ENCODE measurements at places on chromosomes 11 and 22.

- DNase-seq: no peak
Observed at GRCh38 chr11:15045891-15046290, 27.5 kb upstream of the CALCB start.

DNA sequence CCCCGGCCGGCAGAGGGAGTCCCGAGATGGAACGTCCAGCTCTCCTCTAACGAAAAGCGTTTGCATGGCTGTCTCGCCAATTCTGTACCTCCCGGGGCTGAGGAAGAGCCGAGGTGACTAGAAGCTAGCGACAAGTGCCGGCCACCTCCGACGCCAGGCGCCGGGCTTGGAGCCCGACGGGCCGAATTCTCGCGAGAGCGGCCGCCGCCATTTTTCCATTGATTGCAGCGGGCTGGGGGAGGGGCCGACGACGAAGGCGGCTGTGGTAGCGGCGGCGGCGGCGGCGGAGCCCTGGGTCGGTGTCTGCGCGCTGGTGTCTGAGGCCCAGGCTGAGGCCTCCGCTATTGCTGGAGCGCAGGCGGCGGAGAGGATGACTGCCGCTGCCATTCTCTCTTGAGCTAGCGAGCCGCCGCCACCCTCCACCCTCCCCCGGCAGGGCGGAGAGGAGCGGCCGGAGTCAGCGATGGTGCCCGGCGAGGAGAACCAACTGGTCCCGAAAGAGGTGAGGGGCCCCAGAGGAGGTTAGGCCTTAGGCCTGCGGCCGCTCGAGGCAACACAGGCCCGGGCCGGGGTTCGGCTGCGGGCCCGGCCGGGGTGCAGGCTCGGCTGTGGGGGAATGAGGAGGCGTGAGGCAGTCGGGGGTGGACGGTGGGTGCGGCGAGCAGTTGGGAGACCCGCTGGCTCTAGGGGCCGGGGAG is at the start of gene USP47:
USP47 (plus strand) TSS at position 250 of the 698 bp plus-strand sequence; CDS start at position 464, 214 bp downstream.
- DNase-seq: no peak

DNA sequence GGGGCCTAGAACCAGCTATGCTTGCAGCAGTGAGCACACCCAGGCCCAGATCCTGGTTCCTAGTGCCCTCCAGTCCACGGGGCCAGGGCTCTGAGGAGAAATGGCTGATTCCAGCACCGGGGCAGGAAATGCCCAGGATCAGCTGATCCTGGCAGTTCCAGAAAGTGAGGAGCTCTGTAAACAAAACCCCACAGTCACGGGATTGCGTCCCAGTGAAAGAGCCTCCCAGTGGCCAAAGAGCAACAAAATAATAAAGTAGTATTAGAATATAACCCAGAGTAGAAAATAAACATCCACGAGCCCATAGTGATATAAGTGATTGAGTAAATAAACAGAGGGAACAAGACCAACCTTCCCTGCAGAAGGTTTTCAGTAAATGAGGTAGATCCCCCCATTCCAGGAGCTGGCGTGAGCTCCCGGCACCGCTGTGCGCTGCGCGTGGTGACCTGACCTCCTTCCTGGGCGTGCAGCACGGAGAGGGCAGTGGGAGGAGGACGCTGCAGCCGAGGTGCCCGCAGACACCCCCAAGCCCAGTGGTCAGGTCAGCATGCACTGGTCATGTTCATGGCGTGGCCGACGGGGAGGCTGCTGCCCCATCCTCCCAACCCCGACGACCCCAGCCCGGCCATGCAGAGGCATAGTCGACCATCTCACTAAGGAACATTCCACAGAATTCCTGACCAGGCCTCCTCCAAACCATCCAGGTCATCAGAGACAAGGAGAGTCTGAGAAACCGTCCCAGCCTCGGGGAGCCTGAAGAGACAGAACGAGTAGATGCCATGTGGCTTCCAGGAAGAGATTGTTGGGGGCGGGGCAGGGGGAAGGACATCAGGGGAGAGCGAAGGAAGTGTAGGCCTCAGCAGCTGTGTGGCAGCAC is 19.8 kb downstream of the PTDSS2 start:
- DNase-seq: no peak

DNA sequence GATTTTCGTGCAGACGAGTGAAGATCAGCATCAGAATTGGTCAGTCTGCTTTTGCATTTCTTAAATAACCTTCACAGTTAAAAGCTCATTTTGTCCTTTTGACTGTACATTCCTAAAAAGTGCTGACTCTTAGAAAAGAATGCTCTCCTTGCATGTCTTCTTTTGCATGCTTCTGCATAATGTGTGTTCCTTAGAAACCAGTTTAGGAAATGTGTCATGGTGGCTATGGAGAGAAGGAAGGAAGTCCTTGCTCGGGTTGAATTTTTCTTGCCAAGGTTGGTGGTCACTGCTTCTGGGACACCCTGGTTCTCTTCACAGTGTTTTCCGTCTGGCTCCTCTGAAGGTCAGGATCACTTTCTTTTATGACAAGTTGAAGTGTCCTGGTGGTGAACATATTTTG is 6.8 kb downstream of the AP2A2 start:
- DNase-seq: no peak

- no peak for DNase-seq
Observed at GRCh38 chr11:134592391-134592990, 180.4 kb upstream of the B3GAT1 start.

DNA sequence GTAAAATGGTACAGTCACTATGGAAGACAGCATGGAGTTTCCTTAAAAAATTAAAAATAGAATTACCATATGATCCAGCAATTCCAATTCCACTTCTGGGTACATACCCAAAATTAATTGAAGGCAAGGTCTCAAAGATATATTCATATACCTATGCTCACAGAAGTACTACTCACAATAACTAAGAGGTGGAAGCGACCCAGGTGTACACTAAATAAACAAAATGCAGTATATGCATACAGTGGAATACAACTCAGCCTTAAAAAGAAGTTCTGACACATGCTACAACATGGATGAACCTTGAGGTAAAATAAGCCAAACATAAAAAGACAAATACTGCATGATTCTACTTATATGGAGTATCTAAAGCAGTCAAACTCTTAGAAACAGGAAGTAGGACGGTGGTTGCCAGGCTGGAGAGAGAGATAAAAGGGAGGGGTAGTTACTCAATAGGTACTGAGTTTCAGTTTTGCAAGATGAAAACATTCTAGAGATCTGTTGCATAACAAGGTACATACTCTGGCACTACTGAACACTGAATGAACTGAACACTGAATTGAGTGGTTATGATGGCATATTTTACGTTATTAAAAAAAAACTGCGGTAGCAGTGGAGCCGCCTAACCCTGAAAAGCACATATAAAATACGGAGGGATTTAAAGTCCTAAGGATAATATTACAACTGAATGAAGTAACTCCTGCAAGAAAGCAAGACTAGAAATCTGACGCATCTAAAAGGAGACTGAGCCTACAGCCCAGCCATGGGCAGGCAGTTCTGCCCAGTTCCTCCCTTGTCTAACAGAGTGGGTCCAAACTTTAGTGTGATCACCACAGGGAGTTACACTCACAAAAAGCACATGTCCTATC is 12.8 kb downstream of the DGCR2 start:
- DNase-seq: no peak

DNA sequence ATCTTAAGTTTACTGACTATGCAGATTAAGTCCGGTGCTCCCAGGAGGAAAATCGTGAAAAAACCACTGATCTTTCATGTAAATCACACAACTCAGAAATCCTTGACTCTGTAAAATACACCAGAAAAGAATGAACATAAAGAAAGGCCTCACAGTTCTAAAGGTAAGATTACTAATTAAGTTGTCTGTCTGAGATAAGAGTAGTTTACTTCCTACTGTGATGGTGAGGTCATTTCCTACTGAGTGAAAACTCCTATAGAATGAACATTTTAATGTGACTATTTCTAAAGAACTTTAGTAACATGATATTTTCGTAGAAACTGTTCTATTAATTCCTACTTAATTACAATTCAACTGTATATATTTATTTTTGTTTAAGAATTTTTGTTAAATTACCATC is 774.4 kb upstream of the CHORDC1 start:
- DNase-seq: no peak

- DNase-seq: no peak
Observed at GRCh38 chr22:20027966-20028854, 7.3 kb downstream of the TANGO2 start.

DNA sequence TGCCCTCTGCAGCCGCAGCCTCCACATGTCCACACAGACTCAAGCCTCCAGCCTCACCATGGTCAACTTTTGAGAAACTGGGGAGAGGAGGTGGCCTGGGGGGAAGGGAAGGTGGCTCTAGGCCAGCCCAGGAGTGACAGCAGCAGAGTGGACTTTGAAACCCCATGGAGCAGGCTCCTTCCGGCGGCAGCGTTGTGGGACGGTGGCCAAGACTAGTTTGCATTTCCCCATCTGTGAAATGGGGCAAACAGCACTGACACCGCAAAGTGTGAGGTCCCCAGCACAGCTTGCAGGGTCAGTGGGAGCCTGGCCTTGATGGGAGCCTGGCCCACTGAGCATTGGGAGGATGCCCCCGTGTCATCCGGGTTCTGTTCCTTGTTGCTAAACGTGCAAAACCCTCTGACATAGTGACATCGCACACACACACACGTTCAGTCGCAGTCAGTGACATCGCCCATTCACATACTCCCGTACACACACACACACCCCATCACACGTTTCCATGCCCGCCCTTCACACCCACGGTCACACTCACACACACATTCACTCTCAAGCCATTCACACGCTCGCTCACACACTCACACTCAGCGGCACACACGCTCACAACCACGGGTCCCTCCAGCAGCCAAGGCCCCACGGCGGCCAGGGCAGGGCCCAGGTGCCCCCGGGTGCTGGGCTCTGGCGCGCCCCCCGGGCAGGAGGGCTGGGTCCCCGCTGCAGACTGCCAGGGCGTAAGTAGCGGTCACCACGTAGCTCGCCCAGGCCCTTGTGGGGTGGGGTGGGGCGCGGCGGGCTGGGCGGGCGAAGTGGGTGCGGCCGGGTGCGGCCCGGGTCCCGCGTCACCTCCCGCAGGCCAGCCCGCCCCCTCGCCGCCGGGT is 585 bp downstream of the CYB5R3 start:
- DNase-seq: no peak

DNA sequence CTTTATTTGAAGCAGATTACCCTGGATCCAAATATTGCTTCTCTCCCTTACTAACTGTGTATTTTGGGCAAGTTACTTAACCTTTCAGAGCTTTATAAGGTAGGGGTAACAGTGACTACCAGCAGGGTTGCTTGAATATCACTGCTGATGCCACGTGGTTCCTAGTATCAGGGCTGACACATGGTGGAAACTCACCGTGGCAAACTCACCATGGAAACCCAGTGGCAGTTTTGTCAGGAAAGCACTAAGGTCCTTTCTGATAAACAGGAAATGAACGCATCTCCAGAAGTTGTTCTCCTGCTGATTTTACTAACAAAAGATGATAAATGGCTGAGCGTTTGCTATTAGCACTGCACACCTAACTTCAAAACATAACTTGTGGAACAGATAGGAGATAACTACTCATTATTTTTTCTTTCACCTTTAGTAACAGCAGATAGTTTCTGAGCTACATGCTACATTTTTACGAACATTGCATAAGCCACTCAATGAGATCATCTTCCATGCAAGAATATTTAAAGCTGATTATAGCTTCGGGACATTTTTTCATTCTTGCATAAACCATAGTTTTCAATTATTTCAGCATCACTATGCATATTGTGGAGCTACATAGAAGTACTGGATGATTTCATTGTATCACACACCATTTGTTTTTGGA is 59.7 kb upstream of the RAG2 start:
- DNase-seq: no peak

GRCh38 chr11:67310246-67311050 is 7.1 kb downstream of the SSH3 start:
- no peak for DNase-seq

DNA sequence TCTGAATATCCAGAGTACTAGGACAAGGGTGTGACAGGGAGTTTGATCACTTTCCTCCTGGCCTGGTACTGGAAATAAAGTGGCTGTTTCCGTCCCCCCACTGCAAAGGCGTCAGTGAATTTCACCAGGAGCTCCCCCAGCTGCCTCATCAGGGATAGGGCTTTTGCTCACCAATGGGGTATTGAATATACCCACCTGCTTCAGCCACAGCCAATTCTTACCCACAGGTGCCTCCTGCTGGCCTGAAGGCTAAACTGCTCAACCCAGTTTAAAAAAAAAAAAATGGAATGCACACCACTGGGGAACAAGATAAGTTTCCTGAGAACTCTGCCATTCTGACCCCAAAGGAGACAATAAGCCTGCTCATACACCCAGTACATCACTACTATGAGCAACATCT is 65.3 kb upstream of the MS4A8 start:
- no peak for DNase-seq
